ENCODE measurements at places on chromosomes 2 and 18. TPM values are rescaled to one million over a fixed set of nuclear protein-coding genes. Genes with fewer than 3 reads are reported as not detected.

DNA sequence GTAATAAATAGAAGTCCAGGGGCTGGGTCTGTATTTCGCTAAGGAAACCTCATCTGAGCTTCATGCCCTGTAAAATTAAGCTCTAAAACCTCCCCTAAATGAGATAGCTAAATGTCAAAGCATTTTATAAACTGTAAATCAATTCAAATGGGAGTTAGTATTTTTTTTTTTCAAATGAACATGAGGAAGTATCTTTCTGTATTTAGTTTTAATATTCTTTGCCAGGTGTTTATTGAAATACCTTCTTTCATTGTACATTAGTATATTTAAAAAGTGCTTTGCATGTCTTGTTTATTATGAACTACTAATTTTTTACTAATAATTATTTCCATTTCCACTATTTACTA, 47.7 kb downstream of the ATIC start:
- DNase-seq = no peak

DNA sequence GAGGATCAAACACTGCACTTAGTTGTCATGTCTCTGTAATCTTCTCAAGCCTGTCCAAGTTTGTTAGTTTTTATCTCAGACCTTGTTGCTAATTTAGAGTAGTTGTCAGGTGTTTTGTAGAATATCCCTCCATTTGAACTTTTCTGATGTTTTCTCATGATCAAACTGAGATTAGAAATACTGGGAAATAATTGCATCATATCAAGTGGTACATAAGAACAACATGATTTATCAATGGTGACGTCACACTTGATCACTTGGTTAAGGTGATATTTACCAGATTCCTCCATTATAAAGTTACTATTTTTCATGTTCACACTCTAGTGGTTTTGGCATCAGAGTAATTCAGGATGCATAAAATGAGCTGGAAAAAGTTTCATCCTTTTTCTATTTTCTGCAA, 1182.4 kb upstream of the ZEB2 start:
- no peak for DNase-seq

DNA sequence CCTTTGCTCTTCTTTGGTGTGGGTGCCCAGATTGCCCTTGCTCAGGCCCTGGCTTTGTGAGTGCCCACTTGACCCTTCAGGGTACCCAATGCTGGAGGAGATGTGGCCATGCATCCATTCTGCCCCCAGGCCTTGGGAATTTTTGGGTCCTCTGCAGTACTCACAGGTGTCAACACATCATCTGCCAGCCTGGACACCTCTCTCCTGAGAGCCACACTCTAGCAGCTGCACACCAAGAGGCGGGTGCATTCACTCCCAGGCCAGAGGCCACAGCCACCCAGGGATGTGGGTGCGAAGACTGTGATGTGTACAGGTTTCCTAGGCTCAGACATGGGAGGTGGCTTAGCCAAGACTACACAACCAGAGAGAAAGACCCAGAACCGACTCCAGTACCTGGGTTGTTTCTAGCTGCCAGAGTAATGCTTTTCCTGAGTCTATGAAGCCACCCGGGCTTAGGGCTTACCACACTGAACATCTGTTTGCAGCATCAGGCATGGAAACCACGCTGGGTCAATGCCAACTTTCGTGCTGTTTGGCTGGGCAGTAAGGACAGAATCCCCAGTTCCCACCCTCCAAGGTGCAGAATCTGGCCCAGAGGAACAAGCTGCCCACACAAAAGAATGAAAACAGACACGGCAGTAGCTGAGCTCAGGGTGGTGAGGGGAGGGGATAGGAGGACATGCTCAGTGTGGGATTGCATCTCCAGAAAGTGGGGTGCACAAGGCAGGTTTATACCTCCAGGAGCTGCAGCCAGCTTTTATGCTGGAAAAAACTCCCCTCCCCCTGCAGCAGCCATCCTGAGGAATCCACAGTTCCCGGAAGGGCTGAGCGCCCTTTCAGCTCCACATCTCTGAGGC, 40.1 kb downstream of the KCNF1 start:
- peak; percentile 14 for DNase-seq

- DNase-seq = no peak
Measured at GRCh38 chr18:24915547-24915946, 436.4 kb downstream of the ZNF521 start.

ITPRIPL1 gene
- polyA plus RNA-seq = 3.5 TPM

ANKRD36B gene
- 20.8 TPM for polyA plus RNA-seq

DNA sequence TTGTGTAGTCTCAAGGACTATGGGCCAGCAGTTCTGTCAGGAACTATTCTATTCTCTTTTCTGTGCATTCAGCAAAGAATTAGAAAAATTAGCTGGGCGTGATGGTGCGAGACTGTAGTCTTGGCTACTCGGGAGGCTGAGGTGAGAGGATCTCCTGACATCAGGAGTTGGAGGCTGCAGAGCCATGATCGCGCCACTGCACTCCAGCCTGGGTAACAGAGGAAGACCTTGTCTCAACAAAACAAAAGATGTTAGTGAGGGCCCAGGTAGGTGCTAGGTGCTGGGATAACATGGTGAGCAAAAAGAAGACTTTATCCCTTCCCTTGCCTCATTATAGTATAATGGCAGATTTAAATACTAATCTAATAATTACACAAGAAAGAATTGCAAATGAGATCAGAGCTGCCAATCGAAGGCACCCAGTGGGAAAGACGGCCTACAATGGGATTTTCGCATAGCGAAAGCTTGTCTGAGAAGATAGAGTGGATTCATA, 447 bp upstream of the MRPL19 start:
- no peak for DNase-seq

DNA sequence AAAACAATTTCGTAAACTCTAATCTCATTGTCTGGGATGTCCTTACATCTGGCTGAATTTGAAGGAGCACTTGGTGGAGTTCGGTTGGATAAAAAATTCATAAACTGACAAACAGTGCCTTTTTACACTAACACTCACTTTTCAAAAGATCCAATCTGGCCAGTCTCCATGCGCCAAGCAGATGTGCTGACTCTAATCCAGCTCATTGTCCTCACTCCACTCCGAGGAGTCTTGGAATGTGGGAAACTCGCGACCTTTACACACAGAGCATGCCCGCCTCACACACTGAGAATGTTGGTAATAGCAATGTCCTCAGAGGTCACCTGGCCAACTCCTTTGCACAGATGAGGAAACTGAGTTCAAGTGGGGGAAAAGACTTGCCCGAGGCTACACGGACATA, 66.8 kb downstream of the XDH start:
- no peak for DNase-seq

DNA sequence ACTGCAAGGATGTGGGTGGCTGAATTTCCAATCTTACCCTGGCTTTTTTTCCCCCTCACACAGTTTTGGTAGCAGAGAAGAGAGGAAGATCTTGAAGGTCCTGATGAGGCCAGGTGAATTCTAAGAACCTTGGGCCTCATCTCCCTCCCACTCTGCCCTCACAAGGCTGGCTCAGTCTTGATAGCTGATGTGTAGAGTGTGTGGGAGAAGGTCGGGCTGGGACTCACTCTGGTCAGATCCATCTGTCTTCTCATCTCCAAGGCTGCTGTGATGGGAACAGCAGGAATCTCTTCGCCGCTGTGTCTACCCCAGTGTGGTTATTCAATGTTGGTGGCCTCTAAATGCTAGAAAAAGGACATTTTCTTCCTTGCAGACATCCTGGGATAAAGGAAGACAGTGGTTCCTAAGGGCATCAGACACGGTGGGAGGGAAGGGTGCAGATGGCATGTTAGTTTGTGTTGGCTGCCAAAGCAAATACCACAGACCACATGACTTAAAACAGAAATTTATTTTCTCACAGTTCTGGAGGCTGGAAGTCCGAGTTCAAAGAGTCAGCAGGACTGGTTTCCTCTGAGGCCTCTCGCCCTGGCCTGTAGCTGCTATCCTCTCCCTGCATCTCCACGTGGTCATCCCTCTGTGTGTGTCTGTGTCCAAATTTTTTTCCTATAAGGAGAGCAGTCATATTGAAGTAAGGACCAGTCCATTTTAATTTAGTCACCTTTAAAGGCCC, 37.6 kb upstream of the MGAT4A start:
- DNase-seq = no peak

KCNG2 gene
- polyA plus RNA-seq = 0.86 TPM

GRCh38 chr2:70541481-70542020, 12.1 kb downstream of the TGFA start:
- no peak for DNase-seq

DNA sequence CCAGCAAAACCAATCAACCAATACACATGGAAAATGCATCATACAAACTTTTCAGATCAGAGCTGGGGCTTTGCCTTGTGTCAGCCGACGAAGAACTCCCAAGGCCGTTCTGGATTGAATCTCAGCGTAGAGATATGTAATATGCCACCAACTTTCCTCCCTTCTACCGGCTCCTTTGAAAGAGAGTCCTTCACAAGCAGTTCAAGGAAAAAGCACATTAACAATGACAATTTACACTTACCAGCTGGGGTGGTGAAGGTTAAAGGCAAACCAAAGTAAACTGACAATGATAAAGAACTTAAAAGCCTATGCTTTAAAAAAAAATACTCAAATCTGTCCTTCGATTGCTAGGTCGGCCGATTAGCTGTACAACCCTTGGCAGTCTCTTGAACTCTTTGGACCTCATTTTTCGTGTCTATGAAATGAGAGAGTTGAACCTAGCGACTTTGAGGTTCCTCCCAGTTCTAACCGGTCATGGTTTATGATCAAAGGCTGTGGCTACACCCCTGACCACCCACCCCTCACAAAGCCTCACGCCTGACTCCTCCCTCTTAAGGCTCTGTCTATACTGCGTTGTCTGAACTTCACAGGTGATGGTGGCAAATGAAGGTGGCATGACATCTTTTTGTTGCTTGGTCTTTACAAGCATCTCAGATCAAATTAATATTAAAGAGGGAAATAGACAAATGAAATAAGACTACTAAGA, 46.2 kb downstream of the BCL2 start:
- DNase-seq = no peak
